Left renal cortex interstitium (tissue), 4 donors: ENCODE measurements at places on chromosomes 7 and 10. TPM values are rescaled to one million over a fixed set of nuclear protein-coding genes. Genes with fewer than 3 reads are reported as not detected.

PSD gene
- 14.6 TPM for polyA plus RNA-seq

NOS3 gene
- 9.5 TPM for polyA plus RNA-seq

SDK1 gene
- 5.8 TPM for polyA plus RNA-seq

CTAGE8 gene
- polyA plus RNA-seq = 4.8 TPM

TMEM139 gene
- polyA plus RNA-seq = 74.8 TPM

ACHE gene
- 3.8 TPM for polyA plus RNA-seq

PLAU gene
- polyA plus RNA-seq = 24.6 TPM

CACNA2D1 gene
- 22.4 TPM for polyA plus RNA-seq

EVX1 gene
- polyA plus RNA-seq = 0.07 TPM

- no peak for DNase-seq
These were observed 140.8 kb downstream of the GLCCI1 start for GRCh38 chr7:8109196-8110022.

GRCh38 chr10:81472927-81473470 is 402.0 kb upstream of the NRG3 start:
- no peak for DNase-seq

DNA sequence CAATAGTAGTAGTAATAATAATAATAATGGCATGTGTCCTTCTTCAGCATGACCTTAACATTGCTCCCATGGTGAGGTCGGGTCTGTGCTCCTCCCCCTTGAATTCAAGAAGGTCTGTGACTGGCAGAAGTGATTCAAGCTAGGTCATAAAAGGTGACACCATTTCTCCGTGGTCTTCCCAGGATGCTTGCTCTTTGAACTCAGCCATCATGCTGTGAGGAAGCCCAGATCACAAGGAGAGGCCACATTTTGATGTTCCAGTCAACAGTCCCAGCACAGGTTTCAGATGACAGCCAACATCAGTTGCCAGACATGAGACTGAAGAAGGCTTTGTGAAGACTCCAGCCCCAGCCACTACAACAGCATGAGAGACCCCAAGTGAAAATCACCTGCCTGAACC is 83.9 kb downstream of the SEPTIN14 start:
- DNase-seq = no peak

DNA sequence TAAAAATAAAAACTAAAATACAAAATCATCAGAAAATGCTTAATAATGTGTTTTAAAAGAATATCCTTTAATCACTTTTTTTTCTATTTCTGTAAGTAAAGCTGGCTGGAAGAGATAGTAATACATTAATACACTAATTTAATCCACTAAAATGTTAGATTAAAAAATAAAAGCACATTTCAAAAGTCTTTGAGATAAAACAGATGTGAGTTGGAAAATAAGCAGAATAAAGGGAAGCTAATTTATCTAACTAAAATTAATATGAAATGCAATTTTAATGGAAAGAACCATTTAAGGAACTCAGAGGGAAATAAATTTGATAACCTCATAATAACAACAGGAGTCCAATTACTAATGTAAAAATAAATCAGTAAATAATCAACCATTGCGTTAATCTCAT is 774.8 kb upstream of the MBL2 start:
- DNase-seq = no peak

DNA sequence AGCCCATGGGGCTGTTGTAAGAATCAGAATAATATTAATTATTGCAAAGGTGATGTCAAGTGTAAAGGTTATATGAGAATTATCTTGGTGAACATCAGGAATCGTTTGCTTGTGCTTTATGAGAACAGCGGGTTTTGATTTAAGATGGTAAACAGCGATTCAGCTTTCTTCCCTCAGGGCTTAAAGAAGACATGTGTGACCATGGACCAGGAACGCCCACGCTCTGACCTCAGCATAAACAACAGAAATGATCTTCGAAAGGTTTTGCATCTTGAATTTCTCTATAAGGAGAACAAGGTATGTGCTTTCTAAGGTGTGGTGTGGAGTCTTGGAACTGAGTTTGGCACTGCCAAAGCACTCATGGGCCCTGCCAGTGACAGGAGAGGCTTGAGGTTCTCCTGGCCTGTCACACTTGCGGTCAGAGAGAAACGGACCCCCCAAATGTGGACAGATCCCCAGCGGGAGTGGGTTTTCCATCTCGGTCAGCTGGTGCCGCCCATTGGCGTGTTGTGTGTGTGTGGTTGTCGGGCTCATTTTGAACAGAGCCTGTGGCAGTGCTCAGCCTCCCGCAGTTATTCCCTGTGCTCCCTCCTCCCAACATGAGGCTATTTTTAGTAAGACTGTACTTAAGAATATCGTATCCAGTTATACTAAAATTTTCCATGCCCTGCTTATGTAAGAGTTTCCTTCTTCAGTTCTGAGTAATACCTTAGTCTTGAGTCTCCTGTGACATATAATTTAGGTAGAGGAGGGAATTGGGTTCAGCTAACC is 7.2 kb downstream of the MINDY4 start:
- no peak for DNase-seq

- DNase-seq = no peak
These were observed 140.9 kb upstream of the FAM3C start for GRCh38 chr7:121537031-121537430.

- no peak for DNase-seq
These were observed 97.0 kb upstream of the PDE1C start for GRCh38 chr7:32167256-32167655.

GRCh38 chr10:43295436-43295835 is 28.6 kb upstream of the RASGEF1A start:
- no peak for DNase-seq

DNA sequence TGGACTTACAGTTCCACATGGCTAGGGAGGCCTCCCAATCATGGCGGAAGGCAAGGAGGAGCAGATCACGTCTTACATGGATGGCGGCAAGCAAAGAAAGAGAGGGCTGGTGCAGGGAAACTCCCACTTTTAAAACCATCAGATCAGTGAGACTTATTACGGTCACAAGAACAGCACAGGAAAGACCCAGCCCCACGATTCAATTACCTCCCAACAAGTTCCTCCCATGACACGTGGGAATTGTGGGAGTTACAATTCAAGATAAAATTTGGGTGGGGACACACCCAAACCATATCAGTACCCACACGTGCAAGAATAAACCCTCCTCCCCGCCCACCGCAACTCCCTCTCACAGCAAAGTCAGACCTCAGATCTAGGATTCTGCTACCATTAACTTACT is 4.5 kb upstream of the AIFM2 start:
- DNase-seq = no peak

- no peak for DNase-seq
These were observed 2.8 kb upstream of the LOXL4 start for GRCh38 chr10:98270786-98271185.

- no peak for DNase-seq
These were observed 131.3 kb downstream of the WDR11 start for GRCh38 chr10:120982507-120982906.

DNA sequence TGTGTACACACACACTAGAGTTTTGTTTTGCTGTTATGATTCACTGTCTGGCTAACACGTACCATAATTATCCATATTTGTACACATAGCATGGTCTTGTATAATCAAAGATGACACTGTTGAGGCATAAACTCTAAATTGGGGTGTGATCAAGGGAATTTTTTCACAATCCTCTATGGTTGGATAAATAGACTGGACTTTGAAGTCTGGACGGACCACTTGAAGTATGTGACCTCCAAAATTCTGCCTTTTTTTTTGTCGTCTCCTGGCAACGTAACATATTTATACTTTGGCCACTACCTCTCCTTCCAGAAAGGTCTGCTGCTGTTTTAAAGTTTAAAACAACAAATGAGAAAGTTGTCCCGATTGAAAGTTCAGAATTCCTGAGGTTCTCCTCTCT is 193.4 kb downstream of the CACNB2 start:
- no peak for DNase-seq

GRCh38 chr10:14200698-14201544 is 129.8 kb downstream of the FRMD4A start:
- DNase-seq = no peak

DNA sequence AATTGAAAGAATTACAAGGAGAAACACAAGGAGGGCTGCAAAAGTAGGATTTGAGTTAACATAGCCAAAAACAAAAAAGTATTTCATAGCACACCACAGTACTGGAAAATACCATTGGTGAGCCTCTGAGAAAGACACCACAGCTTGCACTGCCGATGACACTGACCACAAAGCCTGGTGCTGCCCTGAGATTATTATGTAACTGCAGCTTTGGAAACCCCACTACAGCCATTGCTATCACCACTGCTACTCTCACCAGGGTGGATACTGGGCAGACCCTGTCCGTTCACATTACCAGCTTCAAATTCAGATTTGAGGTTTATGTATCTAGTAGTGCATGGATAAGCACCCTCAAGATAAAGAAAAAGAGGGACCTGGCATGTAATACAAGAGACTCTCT is 1246.7 kb upstream of the SORCS1 start:
- DNase-seq = no peak

GRCh38 chr10:31347705-31348104 is 28.7 kb downstream of the ZEB1 start:
- DNase-seq = no peak

- DNase-seq = no peak
These were observed 85.2 kb upstream of the NPVF start for GRCh38 chr7:25313526-25313925.

- DNase-seq = no peak
These were observed 37.8 kb downstream of the CLRN3 start for GRCh38 chr10:127854769-127855590.

- no peak for DNase-seq
These were observed 780.5 kb downstream of the TYW1 start for GRCh38 chr7:67777119-67777518.

- DNase-seq = no peak
These were observed 459 bp downstream of the ZDHHC6 start for GRCh38 chr10:112446055-112446854.

DNA sequence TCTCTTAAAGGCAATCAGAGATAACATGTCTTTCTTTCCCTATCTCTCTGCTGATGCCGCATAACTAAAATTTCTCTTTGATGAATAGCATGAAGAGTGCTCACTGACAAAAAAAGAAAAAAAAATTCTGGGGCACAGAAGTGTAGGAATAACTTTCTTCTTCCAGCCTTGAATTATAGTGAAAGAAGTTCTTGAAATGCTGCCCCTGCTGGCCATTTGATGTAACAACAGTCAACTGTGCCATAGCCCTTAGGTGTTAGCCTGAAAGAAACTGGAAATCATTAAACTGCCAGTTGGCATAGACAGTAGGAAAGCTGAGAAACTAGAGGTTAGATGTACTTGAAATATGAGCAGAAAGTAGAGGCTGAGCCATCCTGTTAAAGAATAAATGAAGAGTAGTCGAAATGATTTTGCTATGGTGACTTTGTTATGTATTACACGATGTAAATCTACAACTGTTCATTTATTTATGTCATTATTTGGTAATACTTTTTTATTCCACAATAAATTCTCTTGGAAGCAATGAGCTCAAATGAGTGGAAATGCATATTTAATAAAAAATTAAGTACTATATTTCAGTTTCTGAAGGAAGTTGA is 48.3 kb upstream of the FAM171A1 start:
- no peak for DNase-seq

- DNase-seq = no peak
These were observed 47.9 kb upstream of the IGFBP3 start for GRCh38 chr7:45968856-45969541.

GRCh38 chr10:77156406-77156879 is 481.2 kb downstream of the KCNMA1 start:
- DNase-seq = no peak

- no peak for DNase-seq
These were observed 11.3 kb upstream of the KAZALD1 start for GRCh38 chr10:101050208-101051069.

- DNase-seq = no peak
These were observed 436.7 kb downstream of the IPMK start for GRCh38 chr10:57830877-57831560.

DNA sequence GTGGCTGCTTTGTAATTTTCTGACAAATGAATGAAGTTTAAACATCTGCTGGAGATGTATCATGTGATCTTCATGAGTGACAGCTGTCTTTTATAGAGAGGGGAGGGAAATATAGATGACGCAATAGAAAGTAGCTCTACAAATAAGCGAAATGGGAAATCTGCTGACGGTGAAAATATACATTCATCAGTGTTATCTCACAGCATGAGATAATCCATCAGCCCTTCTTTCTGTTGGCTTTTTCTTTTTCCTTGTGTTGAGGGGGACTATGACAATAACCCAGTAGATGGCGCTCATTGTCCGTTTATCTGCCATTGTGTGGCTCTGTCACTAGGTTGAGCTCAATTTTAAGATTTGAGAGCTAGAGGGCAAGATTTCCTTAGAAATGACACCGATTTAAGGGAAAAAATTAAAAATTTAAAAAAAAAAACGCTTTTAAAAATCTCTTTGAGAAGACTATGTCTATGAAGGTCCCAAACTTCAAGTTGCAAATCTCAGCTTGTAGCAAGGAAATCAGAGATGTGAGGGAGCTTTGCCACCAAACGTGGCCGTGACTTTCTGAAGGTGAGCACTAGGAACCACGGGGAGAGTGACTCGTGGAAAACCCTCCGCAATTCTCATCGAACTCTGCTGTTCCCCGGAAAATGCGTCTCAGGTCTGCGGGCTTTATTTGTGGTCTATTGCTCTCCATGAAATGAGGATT is 114.6 kb upstream of the SFMBT2 start:
- no peak for DNase-seq

DNA sequence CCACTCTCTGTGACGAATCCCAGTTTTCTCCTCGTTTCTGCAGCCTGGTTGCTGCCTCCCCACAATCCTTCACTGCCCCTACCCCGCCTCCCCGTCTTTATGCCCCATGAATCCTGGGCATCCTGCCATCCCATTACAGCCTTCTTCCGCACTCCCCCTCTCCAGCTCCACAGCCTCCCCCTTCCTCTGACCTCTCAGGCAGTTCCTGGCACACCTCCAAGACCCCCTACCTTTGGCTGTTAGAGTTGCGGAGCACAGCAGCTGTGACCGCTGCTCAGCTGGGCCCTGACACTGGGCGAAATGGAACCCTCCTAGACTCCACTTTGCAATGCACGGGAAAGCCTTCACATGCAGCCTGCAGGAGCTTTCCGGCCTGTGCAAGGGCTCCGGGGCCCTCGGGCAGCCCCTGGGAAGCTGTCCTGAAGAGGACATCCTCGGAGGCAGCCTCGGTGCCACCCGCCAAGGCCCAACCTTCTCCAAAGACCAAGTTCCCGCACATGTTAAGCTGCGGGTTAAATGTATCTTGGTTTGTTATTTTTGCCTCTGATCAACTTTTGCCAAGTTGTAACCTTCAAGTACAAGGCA is 400.7 kb upstream of the MKI67 start:
- DNase-seq = peak; percentile 91

GRCh38 chr7:117582219-117582704 is 102.4 kb downstream of the CFTR start:
- no peak for DNase-seq

DNA sequence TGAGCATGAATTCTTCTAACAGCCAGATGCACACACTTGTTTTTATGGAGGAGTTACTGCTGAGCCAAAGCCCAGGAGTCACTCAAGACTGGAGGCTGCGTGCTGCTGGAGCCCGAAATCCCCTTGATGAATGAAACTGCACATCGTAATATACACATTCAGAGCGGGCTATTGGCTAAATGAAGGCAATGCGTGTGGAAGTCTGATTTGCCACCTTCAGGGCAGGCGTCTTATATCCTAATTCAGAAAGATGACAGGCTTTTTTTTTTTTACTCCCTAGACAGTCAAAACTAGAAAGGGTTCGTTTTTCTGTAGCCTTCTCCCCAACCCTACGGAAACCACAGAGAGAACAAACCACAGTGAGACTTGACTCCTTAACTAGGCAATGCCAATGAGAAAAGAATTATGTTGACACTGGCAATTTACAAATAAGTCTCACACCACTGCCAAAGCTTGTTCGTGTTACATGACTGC is 227.2 kb upstream of the KLF14 start:
- no peak for DNase-seq

- no peak for DNase-seq
These were observed 29.0 kb downstream of the KLHDC10 start for GRCh38 chr7:130099331-130099730.

- no peak for DNase-seq
These were observed 207.0 kb upstream of the ZMIZ1 start for GRCh38 chr10:78861529-78862327.
